Muscle of leg (tissue), 16 donors: ENCODE measurements at places on chromosomes 2 and 18. TPM values are rescaled to one million over a fixed set of nuclear protein-coding genes. Genes with fewer than 3 reads are reported as not detected.

Gene WNT10A
- total RNA-seq, result 0.04 TPM

Gene HMSD
- total RNA-seq, result not detected

Gene ALKAL2
- 1.1 TPM for total RNA-seq

Gene TAF1B
- total RNA-seq, result 12.9 TPM

Gene LIMS2
- total RNA-seq, result 7.7 TPM

Gene FEV
- total RNA-seq, result not detected

Gene OR6B2
- not detected for total RNA-seq

Gene SLC5A7
- total RNA-seq, result 0.22 TPM

Gene SERPINB4
- not detected for total RNA-seq

Gene ABCG5
- not detected for total RNA-seq

Gene CNDP1
- total RNA-seq, result 0.13 TPM

Gene ATOH8
- total RNA-seq, result 15.7 TPM

Gene ASPRV1
- total RNA-seq, result 2.6 TPM

GRCh38 chr18:41872206-41872605, 82.8 kb upstream of the PIK3C3 start:
- no peaks in the 10 kb centered on the region for H3K27me3 ChIP-seq
- DNase-seq, result no peak
- no peaks in the 10 kb centered on the region for H3K36me3 ChIP-seq
- no peaks in the 10 kb centered on the region for H3K4me1 ChIP-seq
- no peak overlapping the region for H3K4me3 ChIP-seq
- no peak overlapping the region for H3K27ac ChIP-seq

DNA sequence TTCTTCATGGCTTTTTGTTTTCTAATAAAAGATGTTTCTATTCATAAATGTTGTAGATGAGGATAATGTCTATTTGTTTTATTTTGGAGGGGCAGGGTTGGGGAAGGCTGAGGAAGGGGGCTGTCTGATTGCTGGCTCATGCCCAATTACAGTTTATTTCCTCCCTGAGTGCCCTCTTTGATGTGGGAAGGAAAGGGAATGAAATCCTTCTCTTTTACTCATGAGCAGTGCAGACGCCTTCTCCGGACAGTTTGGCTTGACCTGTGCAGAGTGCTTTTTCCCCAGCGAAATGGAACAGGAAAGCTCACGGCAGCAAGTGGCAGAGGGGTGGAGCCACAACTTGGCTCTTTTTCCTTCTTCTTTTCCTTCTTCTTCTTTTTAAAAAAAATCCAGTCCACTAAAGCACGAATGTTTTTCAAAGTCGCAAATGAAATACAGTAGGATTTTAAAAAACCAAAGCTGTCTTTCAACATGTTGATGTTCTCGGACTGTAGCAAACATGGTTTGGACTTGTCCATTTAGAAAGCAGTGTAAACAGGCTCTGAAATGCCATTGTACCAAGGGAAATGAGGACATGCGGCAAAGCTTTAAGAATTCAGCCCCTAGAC, 34.5 kb downstream of the RAB31 start:
- no peaks in the 10 kb centered on the region for H3K36me3 ChIP-seq
- H3K4me3 ChIP-seq, result no peak overlapping the region
- no peaks in the 10 kb centered on the region for H3K27me3 ChIP-seq
- peak overlapping the region; percentile 56 for H3K27ac ChIP-seq

GRCh38 chr18:49708662-49709346, 104.5 kb downstream of the ACAA2 start:
- DNase-seq, result no peak
- peaks cover 7% of the 10 kb centered on the region for H3K4me1 ChIP-seq
- H3K27me3 ChIP-seq, result no peaks in the 10 kb centered on the region
- no peak overlapping the region for H3K27ac ChIP-seq
- H3K36me3 ChIP-seq, result no peaks in the 10 kb centered on the region

DNA sequence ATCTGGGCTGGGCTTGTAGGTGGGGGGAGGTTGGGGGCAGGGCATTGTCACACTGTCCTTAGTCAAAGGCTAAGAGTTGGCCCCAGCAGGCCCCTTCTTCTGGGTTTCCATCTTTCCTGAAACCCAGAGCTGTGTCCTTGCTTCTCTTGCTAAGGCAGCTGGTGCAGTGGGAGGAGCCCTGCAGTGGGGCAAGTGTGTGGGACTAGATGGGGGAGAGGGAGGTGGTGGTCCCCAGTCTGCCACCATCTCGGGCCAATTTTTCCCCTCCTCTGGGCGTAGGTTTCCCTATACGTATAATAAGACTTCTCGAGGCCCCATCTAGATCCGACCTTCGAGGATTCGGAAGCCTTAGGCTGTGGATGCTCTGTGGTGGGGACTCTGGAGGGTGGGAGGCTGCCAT, 3.5 kb downstream of the KCNF1 start:
- no peak for DNase-seq
- peaks cover 34% of the 10 kb centered on the region for H3K27me3 ChIP-seq
- no peak overlapping the region for H3K27ac ChIP-seq
- no peak overlapping the region for H3K4me3 ChIP-seq
- peaks cover 39% of the 10 kb centered on the region for H3K4me1 ChIP-seq
- H3K36me3 ChIP-seq, result no peaks in the 10 kb centered on the region

GRCh38 chr2:226579519-226579918, 220.1 kb downstream of the IRS1 start:
- peaks cover 3% of the 10 kb centered on the region for H3K4me1 ChIP-seq
- no peaks in the 10 kb centered on the region for H3K27me3 ChIP-seq
- H3K36me3 ChIP-seq, result no peaks in the 10 kb centered on the region
- H3K4me3 ChIP-seq, result no peak overlapping the region
- no peak for DNase-seq

- H3K4me3 ChIP-seq, result no peak overlapping the region
- H3K27me3 ChIP-seq, result no peaks in the 10 kb centered on the region
- H3K4me1 ChIP-seq, result no peaks in the 10 kb centered on the region
- no peak for DNase-seq
- no peaks in the 10 kb centered on the region for H3K36me3 ChIP-seq
Measured at GRCh38 chr18:78271790-78272189, 707.8 kb upstream of the SALL3 start.

DNA sequence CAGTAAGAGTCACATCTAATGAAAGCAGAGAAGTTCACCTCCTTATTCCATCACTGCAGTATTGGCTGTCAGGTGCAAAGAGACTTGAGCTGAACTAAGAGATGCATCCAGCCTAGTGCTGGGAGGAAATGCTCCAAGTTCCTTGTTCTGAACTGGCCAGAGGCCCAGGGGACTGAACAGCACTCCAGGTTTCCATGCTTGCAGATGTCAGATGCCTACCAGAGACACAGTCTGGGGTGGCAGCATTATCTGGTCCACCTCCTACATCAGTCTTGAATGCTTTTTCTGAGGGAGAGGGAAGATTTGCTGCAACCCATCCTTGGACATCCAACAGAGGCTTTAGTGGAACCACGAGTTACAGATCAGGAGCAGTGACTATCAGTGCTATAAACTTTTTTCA, 331.3 kb downstream of the CYRIA start:
- peaks cover 3% of the 10 kb centered on the region for H3K27me3 ChIP-seq
- no peak overlapping the region for H3K27ac ChIP-seq
- H3K4me3 ChIP-seq, result no peak overlapping the region
- no peaks in the 10 kb centered on the region for H3K36me3 ChIP-seq
- peaks cover 12% of the 10 kb centered on the region for H3K4me1 ChIP-seq
- DNase-seq, result no peak

DNA sequence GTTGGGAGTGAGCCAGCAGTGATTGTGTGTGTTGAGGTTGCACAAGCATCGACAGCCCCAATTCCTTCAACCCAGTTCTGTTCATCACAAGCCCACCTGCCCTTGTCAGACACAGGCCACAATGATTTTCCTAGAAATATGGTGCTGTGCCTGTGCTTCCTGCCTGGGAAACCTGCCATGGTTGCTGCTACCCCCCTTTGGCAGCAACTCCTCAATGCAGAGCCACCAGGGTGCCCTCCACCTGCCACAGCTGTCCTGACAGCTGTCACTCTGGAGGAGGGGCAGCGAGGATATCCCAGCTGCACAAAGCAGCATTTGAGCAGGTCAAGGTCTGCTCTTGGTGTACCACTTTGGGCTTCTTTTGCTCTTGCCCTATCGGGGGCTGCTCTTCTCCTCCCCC, 27.1 kb downstream of the SMIM21 start:
- no peak overlapping the region for H3K27ac ChIP-seq
- H3K36me3 ChIP-seq, result no peaks in the 10 kb centered on the region
- no peaks in the 10 kb centered on the region for H3K27me3 ChIP-seq
- no peak overlapping the region for H3K4me3 ChIP-seq
- peak; percentile 66 for DNase-seq

- no peak for DNase-seq
- H3K4me1 ChIP-seq, result peaks cover 2% of the 10 kb centered on the region
- H3K4me3 ChIP-seq, result no peak overlapping the region
- H3K27me3 ChIP-seq, result no peaks in the 10 kb centered on the region
- no peak overlapping the region for H3K27ac ChIP-seq
Measured at GRCh38 chr2:234556848-234557573, 60.1 kb upstream of the ARL4C start.

DNA sequence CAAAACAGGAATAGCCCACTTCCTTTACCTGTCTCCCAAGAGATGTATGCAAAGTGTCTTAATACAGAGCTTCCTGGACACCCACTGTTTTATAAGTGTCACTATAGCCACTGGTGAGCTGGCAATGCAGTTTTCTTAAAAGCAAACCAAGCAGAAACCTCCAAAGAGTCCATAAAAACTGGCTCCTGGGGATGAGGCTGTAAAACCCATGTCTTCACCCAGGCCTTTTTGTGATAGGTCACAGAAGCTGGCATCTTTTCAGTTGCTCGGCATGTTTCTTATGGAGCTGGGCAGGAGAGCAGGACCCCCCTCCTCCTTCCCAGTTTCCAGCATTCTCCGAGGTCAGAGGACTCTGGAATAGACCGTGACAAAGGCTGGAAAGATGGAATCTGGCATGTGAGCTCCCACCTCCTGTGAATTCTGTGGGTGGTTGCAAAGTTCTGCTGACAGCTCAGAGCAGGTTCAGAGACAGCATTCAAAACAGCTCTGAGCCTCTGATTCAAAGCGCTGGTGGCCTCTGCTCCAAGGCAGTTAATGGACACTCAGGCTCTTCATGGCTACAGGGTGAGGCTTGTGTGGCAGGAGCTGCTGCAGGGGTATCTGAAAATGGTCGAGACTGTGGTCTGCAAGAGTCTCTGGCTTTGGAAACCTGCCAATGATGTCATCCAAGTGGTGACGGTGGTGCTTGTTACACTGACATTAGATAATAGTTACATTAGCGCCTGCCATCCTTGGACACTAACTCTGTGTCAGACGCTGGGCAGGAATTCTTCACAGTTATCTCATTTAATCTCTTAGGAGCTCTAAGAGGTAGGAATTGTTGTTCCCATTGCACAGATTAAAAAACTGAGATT, 283.4 kb downstream of the CLIP4 start:
- peaks cover 22% of the 10 kb centered on the region for H3K4me1 ChIP-seq
- H3K27ac ChIP-seq, result no peak overlapping the region
- no peak overlapping the region for H3K4me3 ChIP-seq
- peak; percentile 43 for DNase-seq

GRCh38 chr2:35293261-35293660, 1062.3 kb upstream of the CRIM1 start:
- H3K4me3 ChIP-seq, result no peak overlapping the region
- no peaks in the 10 kb centered on the region for H3K36me3 ChIP-seq
- no peaks in the 10 kb centered on the region for H3K4me1 ChIP-seq
- DNase-seq, result no peak
- no peaks in the 10 kb centered on the region for H3K27me3 ChIP-seq

DNA sequence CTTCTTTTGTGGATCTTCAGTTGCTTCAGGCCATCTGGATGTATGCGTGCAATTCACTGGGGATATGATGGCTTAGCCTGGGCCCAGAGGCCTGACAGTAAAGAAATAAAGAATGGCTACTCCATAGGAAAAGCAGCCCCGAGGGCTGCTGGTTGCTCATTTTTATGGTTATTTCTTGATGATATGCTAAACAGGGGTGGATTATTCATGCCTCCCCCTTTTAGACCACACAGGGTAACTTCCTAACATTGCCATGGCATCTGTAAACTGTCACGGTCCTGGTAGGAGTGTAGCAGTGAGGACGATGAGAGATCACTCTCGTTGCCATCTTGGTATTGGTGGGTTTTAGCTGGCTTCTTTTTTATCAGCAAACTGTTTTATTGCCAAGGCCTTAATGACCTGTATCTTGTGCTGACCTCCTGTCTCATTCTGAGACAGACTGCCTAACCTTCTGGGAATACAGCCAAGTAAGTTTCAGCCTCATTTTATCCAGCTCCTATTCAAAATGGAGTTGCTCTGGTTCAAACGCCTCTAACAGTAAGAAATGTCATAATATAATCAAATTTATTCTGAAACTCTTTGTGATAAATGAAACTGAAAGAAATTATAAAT, 60.5 kb downstream of the DSEL start:
- H3K27ac ChIP-seq, result no peak overlapping the region
- H3K4me3 ChIP-seq, result no peak overlapping the region
- no peaks in the 10 kb centered on the region for H3K36me3 ChIP-seq
- no peaks in the 10 kb centered on the region for H3K4me1 ChIP-seq
- no peaks in the 10 kb centered on the region for H3K27me3 ChIP-seq

DNA sequence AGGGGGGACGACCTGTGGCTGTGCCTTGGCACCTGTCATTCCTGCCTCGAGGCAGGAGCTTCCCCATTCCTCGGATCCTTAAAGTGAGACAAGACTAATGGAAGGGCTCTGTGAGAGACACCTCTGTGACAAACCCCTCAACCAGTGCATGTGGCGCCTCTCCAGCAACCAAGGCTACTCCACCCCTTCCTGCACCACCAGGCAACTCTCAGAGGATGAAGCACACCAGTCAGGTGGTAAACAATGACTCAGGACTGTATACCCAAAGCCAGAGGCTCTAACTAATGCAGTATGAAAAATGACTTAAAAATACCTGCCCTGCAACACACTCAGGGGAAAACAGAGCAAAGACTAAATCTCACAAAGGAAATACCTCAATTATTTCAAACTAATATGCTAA, 136.9 kb downstream of the UXS1 start:
- H3K27ac ChIP-seq, result no peak overlapping the region
- peaks cover 12% of the 10 kb centered on the region for H3K4me1 ChIP-seq
- no peaks in the 10 kb centered on the region for H3K27me3 ChIP-seq
- H3K36me3 ChIP-seq, result no peaks in the 10 kb centered on the region

- no peak overlapping the region for H3K27ac ChIP-seq
- peaks cover 3% of the 10 kb centered on the region for H3K36me3 ChIP-seq
- peak; percentile 29 for DNase-seq
- no peaks in the 10 kb centered on the region for H3K27me3 ChIP-seq
- H3K4me1 ChIP-seq, result no peaks in the 10 kb centered on the region
Measured at GRCh38 chr18:7946734-7947377, 379.7 kb downstream of the PTPRM start.

DNA sequence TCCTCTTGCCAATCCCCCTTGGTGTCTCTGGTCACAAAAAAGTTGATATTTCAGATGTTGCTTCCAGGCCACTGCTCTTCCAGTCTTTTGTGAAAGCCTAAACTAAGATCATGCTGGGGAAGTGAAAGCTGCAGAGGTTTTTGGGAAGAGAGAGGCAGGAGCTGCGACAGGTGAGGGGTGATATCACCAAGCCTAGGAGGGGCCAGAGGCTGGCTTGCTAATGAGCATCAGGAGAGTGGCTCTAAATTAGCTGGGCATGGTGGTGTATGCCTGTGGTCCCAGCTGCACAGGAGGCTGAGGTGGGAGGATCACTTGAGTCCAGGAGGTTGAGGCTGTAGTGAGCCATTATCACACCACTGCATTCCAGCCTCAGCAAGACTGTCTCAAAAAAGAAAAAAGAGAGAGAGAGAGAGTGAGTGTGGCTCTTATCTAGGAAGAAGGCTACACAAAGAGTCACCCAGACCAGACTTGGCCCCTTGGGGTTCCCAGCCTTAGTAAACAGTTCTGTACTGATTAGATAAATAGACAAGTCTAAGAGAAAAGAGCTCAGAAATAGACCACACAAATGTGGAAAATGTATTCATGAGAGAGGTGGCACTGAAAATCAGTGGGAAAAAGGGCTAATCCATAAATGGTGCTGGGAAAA, 14.6 kb upstream of the CDK5R2 start:
- peaks cover 3% of the 10 kb centered on the region for H3K27me3 ChIP-seq
- no peak overlapping the region for H3K4me3 ChIP-seq
- H3K36me3 ChIP-seq, result no peaks in the 10 kb centered on the region
